ENCODE measurements at places on chromosomes 3 and 15.

DNA sequence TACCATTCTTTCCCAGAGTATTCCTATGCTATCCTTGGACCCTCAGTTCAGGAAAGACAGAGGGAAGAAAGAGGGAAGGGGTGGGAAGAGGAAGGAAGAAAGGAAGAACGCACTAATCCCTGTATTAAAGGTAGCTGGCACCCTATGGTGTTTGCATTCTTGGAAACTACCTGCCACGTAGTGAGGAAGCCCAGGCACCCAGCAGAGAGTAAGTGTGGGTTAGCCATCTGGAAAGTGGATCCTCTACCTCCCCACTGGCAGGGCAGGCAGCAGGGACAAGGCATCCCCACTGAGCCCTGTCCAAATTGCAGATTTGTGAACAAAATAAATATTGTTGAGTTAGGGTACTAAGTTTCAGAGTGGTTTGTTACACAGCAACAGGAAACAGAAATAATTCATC, 8.8 kb downstream of the RBP1 start:
- H3K36me3 ChIP-seq: no peaks in the 10 kb centered on the region
- no peak overlapping the region for H3K4me3 ChIP-seq
- no peaks in the 10 kb centered on the region for H3K4me1 ChIP-seq
- H3K27ac ChIP-seq: no peak overlapping the region
- no peaks in the 10 kb centered on the region for H3K27me3 ChIP-seq

- no peaks in the 10 kb centered on the region for H3K36me3 ChIP-seq
- H3K4me1 ChIP-seq: no peaks in the 10 kb centered on the region
- no peaks in the 10 kb centered on the region for H3K27me3 ChIP-seq
- DNase-seq: no peak
Observed at GRCh38 chr3:52032702-52033408, 23.5 kb downstream of the DUSP7 start.

DNA sequence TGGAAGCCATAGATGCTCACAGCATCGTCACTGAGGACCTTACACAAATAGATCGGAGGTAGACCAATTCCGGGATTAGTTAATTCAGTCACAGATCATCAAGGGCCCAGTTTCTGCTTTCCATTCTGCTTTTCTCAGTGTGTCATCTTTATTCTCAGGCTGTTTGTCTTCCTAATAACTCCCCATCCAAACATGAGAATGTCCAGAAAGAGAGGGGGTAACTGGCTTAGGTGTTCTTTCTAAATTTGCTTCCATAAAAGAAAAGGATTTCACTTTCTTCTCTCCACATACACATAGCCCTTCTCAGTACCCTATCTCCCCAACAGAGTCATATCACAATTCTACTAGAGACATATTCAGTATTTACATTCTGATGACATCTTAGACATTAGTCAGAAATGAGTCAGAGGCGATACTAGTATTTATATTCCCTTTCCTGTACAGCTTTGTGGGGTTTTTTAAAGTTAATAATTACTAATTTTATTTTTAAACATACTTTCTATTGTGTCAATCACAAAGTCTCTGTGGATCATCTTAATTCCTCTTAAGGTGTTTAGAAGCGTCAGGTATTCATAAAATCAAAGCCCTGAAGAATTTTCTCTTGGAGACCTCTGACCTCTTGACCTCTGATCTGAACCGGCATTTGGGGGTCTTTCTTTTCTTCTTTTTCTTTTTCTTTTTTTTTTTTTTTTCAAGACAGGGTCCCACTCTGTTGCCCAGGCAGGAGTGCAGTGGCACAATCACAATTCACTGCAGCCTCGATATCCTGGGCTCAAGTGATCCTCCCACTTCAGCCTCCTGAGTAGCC, 24.3 kb upstream of the IL12A start:
- no peak overlapping the region for H3K27ac ChIP-seq
- DNase-seq: no peak
- no peak overlapping the region for H3K4me3 ChIP-seq
- H3K27me3 ChIP-seq: no peaks in the 10 kb centered on the region
- H3K4me1 ChIP-seq: no peaks in the 10 kb centered on the region

- H3K27ac ChIP-seq: no peak overlapping the region
- DNase-seq: peak; percentile 21
- H3K36me3 ChIP-seq: no peaks in the 10 kb centered on the region
- H3K4me3 ChIP-seq: no peak overlapping the region
Observed at GRCh38 chr3:182385356-182385755, 407.9 kb upstream of the ATP11B start.

GRCh38 chr3:15804553-15805095, 6.8 kb upstream of the ANKRD28 start:
- H3K27me3 ChIP-seq: no peaks in the 10 kb centered on the region
- H3K4me1 ChIP-seq: no peaks in the 10 kb centered on the region
- H3K27ac ChIP-seq: no peak overlapping the region
- no peak for DNase-seq
- H3K36me3 ChIP-seq: no peaks in the 10 kb centered on the region

DNA sequence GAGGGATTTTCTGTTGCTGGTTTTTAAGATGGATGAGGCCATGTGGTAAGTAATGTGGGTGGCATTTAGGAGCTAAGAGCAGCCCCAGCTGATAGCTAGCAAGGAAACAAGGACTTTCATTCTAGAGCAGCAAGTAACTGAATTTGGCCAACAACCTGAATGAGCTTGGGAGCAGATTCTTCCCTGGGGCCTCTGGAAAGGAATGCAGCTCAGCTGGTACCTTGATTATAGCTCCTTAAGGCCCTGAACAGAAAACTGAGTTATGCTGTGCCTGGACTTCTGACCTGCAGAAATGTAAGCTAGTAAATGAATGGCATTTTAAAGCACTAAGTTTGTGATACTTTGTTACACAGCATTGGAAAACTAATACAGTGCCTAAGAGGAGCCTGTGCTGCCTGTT, 565.5 kb downstream of the PDCD6IP start:
- no peak overlapping the region for H3K4me3 ChIP-seq
- no peak for DNase-seq

DNA sequence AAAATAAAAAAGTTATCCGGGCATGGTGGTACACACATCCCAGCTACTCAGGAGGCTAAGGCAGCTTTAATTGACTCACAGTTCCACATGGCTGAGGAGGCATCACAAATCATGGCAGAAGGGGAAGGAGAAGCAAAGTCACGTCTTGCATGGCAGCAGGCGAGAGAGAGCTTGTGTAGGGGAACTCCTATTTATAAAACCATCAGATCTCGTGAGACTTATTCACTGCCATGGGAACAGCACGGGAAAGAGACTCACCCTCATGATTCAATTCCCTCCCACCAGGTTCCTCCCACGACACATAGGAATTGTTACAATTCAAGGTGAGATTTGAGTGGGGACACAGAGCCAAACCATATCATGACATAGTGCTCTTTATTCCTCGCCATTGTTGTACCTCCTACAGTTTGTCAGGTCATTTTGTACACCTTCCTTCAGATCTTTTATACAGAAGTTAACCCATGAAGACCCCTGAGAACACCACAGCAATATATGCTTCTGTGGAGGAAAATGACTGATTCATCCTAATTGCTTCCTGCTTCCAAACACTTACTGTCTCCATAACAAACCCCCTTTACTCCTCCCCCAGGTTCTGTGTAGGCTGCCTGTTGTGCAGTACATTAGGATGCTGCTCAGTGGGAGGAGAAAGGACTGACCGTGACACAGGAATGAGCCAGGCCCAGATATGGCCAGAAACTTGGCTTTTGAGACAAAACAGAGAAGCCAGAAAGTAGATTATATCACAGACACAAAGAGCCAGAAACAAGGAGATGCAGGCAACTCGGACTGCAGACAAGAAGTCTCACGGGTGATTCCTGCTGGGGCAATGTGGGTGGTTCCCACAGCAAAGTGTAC, 67.9 kb upstream of the HEG1 start:
- H3K27ac ChIP-seq: no peak overlapping the region
- DNase-seq: no peak
- no peaks in the 10 kb centered on the region for H3K27me3 ChIP-seq
- no peak overlapping the region for H3K4me3 ChIP-seq

GRCh38 chr3:81713031-81713430, 48.4 kb downstream of the GBE1 start:
- no peak overlapping the region for H3K27ac ChIP-seq
- H3K27me3 ChIP-seq: no peaks in the 10 kb centered on the region
- no peaks in the 10 kb centered on the region for H3K4me1 ChIP-seq
- DNase-seq: no peak
- H3K4me3 ChIP-seq: no peak overlapping the region

- H3K36me3 ChIP-seq: no peaks in the 10 kb centered on the region
- H3K4me1 ChIP-seq: no peaks in the 10 kb centered on the region
- no peak overlapping the region for H3K4me3 ChIP-seq
Observed at GRCh38 chr3:11002371-11002807, 9.8 kb downstream of the SLC6A1 start.

Measured in H1 (cell line).